CD4-positive, alpha-beta T cell (primary cell): ENCODE measurements at places on chromosomes 16 and 17.

DNA sequence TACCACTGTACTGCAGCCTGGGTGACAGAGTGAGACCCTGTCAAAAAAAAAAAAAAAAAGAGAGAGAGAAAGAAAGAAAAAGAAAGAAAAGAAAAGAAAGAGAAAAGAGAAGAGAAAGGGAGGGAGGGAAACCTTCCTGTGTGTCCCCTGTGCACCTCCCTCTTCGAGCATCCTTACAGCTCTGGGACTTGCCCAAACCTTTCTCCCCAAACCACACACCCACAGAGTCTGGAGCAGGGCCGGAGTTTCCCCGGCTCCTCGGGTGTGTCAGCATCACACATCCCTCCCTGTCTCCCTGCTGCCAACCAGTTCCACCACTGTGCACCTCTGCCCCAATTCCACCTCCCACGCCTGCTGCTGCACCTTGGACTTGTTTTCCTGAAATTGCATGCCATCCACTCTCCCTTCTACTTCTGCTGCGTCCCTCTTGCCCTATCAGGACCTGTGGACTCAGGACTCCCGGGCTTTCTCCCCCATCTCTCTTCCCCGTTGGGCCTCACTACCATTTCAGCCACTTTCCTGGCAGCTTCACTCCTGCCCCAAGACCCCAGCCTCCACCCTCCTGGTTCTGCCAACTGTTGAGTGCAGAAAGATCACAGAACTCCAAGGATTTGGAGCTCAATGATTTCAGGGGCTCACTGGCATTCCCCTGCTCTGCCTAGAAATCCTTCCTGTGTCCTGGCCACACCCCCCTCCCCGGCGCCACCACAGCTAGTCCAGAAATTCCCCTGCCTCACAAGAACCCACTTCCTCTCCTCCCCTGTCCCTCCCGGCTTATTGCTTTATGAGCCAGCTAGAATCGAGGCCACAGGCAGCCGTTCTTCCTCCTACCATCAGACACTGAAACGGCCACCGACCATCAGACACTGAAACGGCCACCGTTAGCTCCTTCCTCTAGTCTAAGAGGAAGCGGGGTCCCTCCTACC is 3.7 kb upstream of the CDK3 start:
- DNase-seq = no peak

- DNase-seq = no peak
Observed at GRCh38 chr16:77987810-77988209, 34.5 kb upstream of the CLEC3A start.

- no peak for DNase-seq
Observed at GRCh38 chr16:19524356-19524615, 544 bp downstream of the CCP110 start.

DNA sequence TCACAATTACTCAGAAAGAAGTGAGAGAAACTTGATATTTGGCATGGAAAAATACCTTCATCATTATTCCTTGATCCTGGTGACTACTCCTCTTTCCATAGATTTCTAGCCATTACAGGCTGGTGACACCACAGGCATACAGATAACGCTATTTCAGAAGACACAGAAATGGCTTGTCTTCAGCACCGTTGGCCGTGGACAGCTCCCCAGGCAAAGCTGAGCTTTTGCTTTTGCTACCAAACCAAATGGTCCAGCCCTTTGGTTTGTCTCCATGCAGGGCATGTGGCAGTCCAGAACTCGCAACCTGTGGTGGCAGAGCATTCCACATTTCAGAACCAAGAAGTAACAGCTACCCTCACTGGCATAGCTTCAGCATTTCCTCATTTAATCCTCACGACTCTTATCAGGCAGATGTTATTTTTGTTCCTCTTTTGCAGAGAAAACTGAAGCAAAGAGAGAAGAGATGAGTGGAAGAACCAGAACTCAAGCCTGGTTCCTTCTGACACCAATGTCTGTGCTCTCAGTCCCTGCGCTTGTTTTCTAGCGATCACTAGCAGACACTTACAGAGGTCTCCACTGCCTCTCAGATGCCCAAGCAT is 55.5 kb downstream of the HS3ST4 start:
- no peak for DNase-seq

- DNase-seq = no peak
Observed at GRCh38 chr17:79027274-79027924, 3.4 kb downstream of the C1QTNF1 start.
